ENCODE measurements at places on chromosomes 16 and 17. TPM values are rescaled to one million over a fixed set of nuclear protein-coding genes. Genes with fewer than 3 reads are reported as not detected.
A peak's percentile ranks its signal among the peaks of the same experiment; 100 is the strongest.

GRCh38 chr16:57688487-57688986 lies 6.1 kb upstream of the DRC7 start:
- no peak overlapping the region for H3K4me3 ChIP-seq
- H3K36me3 ChIP-seq, result no peaks in the 10 kb centered on the region
- no peak for DNase-seq
- H3K4me1 ChIP-seq, result peaks cover 25% of the 10 kb centered on the region

UTS2R gene
- total RNA-seq, result 0.28 TPM

DNA sequence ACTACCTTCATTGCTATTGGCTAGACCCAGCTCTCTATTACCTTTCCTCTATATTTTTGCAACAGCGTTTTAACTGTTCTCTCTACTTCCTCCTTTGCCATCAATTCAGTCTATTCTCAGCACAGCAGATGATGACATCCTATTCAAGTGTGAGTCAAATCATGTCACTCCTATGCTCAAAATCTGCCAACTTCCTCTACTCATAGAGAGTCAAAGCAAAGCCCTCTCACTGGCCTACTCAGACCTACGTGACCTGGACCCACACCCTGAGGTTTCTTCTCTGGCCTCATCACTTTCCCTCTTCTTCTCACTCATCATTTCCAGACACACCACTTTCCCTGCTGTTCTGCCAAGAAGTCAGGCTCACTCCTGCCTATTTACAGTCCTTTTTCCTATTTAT lies 289.0 kb upstream of the AXIN2 start:
- no peaks in the 10 kb centered on the region for H3K4me1 ChIP-seq
- H3K27ac ChIP-seq, result no peak overlapping the region
- no peaks in the 10 kb centered on the region for H3K36me3 ChIP-seq
- H3K27me3 ChIP-seq, result no peaks in the 10 kb centered on the region
- H3K4me3 ChIP-seq, result no peak overlapping the region

DNA sequence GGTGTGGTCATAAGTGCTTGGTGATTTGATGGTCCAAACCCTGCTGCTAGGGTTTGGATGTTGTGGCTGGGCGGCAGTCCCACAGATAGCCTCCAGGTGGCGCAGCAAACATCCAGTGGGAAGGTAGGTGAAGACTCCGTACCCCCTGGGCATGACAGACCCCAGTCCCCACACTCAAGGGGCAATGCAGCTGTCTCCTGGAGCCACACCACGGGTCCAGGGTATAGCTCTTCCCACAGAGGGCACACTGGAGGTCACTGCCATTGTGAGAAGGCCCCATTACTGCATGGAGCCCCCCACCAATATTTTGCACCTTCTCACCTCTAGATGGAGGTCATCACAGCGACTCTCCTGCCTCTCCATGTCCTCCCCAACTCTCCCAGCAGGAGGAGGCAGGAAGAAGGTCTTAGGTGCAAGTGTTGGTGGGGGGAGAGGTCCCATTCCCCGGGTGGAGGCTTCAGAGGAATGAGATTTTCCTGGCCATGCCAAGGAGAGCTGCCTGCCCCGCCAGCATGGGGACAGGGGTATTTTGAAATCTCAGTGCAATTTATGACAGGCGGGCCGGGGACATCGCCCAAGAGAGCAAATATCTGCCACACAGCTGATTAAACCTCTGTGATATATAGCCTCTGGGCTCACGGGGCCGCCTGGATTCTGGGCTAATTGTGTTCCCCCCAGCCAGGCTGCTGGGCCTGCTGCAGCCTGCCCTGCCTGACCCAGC lies 17.1 kb upstream of the C17orf113 start:
- peaks cover 4% of the 10 kb centered on the region for H3K27me3 ChIP-seq
- H3K4me1 ChIP-seq, result peaks cover 19% of the 10 kb centered on the region

DNA sequence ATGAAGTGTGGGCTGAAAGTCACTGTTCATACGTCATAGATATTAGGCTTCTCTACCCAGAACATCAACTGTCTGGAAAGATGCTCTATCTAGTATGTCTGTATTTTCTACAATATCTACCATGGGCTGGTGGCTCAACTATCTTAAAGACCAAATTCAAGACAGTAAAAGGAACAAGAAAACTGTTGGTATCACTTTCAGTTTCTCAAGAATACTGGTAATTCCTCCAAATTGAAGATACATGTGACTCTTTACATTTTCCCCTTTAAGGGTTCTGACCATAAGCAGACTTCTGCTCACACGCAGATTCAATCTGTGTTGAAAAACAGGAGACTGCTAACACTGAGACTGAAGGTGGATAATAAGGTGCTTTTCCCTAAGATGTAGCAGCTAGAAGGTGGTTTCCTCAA lies 24.2 kb downstream of the XPO6 start:
- no peaks in the 10 kb centered on the region for H3K36me3 ChIP-seq
- H3K27me3 ChIP-seq, result no peaks in the 10 kb centered on the region
- no peak for DNase-seq
- H3K27ac ChIP-seq, result peak overlapping the region; percentile 76
- no peak overlapping the region for H3K4me3 ChIP-seq

- H3K36me3 ChIP-seq, result no peaks in the 10 kb centered on the region
- no peak for DNase-seq
- H3K27me3 ChIP-seq, result no peaks in the 10 kb centered on the region
- no peak overlapping the region for H3K4me3 ChIP-seq
These were observed 736.5 kb downstream of the KCNJ2 start for GRCh38 chr17:70905796-70906195.

ALOX12 gene
- 2.4 TPM for total RNA-seq

CHST4 gene
- total RNA-seq, result not detected

RNU2-1 gene
- 5,267 TPM for total RNA-seq

CTRL gene
- total RNA-seq, result 14.3 TPM

All from natural killer cell (primary cell).